ENCODE measurements at places on chromosomes 5 and 9.

GRCh38 chr5:21783074-21783679 is 1070.0 kb downstream of the CDH12 start:
- DNase-seq, result no peak

DNA sequence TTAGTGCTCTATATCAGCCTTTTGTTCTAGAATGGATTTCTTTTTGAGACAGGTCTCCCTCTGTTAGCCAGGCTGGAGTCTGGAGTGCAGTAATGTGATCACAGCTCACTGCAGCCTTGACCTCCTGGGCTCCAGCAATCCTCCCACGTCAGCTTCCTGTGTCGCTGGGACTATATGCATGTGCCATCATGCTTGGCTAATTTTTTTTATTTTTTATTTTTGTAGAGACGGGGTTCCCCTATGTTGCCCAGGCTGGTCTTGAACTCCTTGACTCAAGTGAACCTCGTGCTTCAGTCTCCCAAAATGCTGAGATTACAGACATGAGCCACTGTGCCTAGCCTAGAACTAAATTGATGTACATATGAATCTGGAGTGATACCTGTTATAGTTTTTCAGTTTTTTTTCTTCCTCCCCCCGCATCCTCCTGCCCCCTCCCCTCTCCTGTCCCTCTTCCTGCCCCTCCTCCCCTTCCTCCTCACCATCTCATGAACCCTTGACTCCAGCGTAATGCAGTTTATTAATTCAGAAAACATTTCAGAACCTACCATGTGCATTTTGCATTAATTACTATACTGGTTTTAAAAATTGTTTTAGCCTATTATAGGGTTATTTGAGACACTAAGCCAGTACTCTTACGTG is 37.4 kb upstream of the TNFAIP8 start:
- DNase-seq, result no peak

- DNase-seq, result no peak
Observed at GRCh38 chr5:77396017-77396416, 96.1 kb downstream of the WDR41 start.

DNA sequence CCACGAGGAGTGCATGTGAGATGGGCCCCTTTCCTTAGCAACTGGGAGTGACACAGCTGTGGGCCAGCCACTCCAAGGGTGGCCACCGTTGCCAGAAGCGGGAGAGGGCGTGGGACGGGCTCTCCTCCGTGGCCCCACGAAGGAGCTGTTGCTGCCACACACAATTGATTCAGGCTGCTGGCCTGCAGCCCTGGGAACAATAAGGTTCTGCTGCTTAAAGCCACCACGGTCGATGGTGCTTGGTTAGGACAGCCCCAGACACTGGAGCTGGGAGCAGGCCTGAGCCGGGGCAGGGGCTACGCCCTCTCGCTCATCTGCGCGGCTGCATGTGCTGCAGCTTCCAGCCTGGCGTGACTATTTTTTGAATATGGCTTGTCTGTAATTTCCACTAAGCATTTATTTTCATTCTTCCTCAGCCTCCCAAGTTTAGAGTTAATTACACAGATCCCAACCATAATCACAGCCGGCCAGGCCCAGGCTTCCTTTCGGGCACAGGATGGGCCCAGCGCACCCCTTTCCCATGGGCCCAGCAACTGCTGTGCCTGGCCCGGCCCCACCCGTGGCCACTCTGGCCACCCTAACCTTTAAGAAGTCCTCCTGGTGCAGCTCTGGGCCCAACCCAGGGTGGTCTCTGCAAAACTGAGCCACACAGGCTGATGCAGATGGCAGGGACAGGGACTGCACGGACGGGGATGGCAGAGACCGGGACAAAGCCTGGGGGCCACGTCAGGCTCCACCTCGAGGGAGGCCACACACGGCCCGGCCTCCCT is 49.7 kb downstream of the VAV2 start:
- no peak for DNase-seq

GRCh38 chr9:113012492-113012891 is 500 bp upstream of the ZNF883 start:
- no peak for DNase-seq

- peak; percentile 26 for DNase-seq
Observed at GRCh38 chr5:140351609-140352334, 5.4 kb upstream of the HBEGF start.

DNA sequence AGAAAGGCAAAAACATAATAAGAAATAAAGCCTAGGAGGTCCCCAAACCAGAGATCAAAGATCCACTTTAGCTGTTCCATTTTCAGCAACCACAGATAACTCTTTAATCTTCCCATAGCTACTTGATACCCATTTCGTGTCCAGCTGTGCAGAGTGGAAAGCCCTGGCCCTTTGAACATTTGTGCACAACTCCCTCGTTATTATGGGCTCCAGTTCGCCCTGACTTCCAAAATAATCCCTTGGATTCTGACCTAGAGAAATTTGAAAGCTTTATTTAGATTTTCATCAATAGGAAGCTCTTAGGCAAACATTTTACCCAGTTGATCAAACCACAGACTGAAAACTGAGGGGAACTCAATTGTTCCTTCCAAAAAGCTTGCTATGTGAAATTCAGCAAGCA is 4.8 kb downstream of the MYOT start:
- no peak for DNase-seq

DNA sequence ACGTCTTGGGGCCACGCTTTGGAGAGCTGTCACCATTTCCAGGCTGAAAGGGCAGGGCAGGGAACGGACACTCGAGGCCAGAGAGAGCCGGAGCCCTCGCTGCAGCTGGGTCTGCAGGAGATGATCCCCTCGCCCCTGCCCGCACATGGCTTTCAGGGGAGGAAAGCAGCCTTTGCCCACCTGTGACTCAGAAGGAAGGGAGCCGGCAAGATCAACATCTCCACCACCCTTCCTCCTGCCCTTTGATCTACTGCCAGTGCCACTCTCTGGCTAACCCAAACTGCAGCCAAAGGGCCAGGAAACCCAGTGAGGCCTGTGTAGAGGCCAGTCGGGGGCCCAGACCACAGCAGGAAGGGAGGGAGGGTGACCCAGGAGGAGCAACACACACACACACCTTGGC is 137.1 kb upstream of the ERCC6L2 start:
- no peak for DNase-seq

DNA sequence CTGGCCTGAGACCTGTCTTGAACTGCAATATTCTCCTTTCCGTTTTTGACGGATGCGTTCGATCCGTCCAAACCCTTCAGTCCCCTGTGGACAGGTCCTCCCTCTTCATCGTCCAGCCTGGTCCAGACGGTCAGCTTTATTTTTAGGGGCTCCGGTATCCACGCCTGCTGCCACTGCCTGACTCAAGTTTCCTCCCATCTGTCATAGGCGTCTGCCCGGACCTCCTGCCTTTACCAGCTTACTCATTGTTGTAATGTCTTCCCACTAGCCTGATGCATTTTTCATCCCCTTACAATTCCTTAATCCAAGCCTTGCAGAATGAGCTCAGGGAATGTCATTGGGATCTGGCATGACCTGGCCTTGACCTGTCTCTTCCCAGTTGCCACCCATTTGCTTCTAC is 145.8 kb downstream of the TENT4A start:
- DNase-seq, result no peak
